ENCODE measurements at places on chromosomes 13 and 19.

DNA sequence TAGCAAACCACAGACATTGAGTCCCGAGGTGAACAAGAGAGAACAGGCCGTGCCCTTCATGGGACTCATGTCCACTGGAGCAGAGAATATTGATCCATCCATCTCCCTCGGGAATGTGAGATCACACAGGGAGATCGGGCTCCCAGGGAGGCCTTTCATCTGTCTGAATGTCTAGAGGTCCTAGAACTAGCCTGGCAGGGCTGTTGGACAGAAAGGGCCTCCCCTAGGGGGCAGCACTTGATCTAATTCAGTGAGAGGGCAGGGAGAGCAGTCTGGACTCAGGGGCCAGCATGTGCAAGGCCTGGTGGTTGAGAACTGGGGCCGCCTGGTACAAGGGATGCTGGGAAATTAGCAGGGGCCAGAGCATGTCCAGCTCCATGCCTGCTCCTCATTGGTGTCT is 4.3 kb downstream of the RUVBL2 start:
- peak; percentile 38 for DNase-seq
- peaks cover 31% of the 10 kb centered on the region for H3K4me1 ChIP-seq
- H3K27ac ChIP-seq: peak overlapping the region; percentile 24
- H3K27me3 ChIP-seq: no peaks in the 10 kb centered on the region
- no peak overlapping the region for H3K4me3 ChIP-seq

DNA sequence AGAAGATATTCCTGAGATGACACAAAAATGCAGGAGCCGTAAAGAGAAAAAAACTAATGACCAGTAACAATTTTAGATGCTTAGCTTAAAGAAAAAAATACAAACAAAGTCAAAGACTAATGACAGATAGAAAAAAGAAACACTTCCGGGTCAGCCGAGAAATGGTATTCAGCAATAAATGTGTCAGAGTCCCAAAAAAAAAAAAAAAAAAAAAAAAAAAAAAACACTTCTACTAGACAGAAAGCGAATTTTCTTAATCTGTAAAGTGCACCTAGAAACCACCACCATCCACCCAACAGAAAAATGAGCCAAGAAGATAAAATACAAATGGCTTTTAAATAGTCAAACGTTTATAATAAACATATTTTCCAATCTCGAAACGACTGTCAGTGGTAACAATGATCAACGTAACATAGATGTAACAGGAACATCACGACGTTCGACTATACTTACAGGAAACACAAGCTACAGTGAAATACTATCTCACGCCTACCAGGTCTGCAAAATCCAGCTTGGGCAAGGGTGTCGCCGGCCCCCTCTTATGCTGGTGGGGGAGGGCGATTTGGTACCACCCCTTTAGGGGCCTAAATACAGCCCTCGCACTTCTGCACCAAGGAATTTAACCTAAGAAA is 10.6 kb downstream of the ABHD17A start:
- peaks cover 13% of the 10 kb centered on the region for H3K36me3 ChIP-seq
- peak overlapping the region; percentile 98 for H3K4me3 ChIP-seq

DNA sequence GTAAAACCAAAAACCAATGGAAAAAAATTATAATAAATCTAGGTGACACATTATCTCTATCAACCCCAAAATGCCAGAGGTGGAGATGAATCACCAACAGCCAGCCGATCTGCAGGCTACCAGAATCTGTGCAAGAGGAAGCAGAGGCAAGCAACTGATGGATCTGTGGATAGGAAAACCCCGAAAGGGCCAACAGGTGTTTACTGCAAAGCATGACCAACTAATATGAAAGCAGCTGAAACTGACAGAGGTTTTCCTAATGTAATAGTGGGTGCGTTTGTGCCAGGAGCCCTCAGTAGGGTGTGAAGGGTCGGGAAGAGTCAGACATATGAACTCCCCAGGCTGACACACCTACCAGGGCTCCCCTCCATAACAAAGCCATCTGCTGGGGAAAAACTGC is 554.6 kb downstream of the RFC3 start:
- H3K36me3 ChIP-seq: no peaks in the 10 kb centered on the region
- no peak overlapping the region for H3K4me3 ChIP-seq
- no peaks in the 10 kb centered on the region for H3K27me3 ChIP-seq
- no peaks in the 10 kb centered on the region for H3K4me1 ChIP-seq
- no peak for DNase-seq

DNA sequence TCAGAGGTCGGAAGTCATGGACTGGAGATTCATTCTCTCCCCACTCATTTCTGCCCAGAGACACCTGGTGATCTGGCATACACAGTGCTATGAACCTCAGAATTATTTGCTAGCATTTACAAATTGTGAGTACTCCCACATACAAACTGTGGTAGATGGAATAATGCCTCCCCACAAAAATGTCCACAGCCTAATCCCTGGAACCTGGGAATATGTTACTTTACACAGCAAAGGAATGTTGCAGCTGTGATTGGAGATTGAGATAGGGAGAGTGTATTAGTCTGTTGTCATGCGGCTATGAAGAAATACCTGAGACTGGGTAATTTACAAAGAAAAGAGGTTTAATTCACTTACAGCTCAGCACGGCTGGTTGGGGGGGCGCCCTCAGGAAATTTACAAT is 3.1 kb upstream of the UQCRFS1 start:
- H3K36me3 ChIP-seq: peaks cover 14% of the 10 kb centered on the region
- H3K27me3 ChIP-seq: peaks cover 5% of the 10 kb centered on the region
- no peak overlapping the region for H3K27ac ChIP-seq
- peaks cover 20% of the 10 kb centered on the region for H3K4me1 ChIP-seq

- DNase-seq: no peak
- H3K27ac ChIP-seq: no peak overlapping the region
- H3K36me3 ChIP-seq: no peaks in the 10 kb centered on the region
- H3K4me3 ChIP-seq: no peak overlapping the region
- H3K4me1 ChIP-seq: no peaks in the 10 kb centered on the region
These were observed 43.5 kb upstream of the SERTM1 start for GRCh38 chr13:36630181-36630803.

- no peaks in the 10 kb centered on the region for H3K4me1 ChIP-seq
- no peak for DNase-seq
- H3K4me3 ChIP-seq: no peak overlapping the region
- peaks cover 20% of the 10 kb centered on the region for H3K27me3 ChIP-seq
- no peaks in the 10 kb centered on the region for H3K36me3 ChIP-seq
These were observed 18.9 kb upstream of the ONECUT3 start for GRCh38 chr19:1734321-1734966.

DNA sequence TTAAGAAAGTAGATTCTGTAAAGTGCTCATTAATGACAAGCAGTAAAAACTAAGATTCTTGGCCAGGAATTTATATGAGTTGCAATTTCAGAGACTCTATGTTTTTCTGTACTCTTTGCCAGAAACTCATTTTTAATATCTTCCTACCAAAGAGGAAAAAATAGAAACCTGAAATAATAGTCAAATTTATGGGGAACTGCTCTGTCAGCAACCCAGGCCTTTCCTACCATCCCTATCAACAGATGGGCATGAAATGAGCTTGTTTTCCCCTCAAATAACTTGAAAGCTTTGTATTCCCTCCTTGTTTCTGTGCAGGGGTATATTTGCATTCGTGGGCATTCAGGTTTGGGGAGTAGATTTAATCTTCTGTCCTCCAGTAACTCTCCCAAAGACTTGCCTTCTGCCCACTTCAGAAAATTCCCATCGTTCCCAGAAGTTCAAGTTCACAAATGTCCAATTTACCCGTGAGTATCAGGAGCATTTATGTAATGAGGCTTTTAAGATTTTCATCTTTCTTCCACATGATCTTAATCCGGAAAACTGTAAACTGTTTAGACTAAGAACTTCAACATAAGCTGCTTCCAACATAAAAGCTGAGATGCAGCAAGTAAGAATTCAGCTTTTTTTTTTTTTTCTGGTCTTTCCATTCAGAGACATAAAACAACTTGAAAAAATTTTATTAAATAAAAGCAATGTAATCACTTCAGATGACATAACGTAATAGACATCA is 363.1 kb downstream of the EFNB2 start:
- no peak overlapping the region for H3K27ac ChIP-seq
- no peaks in the 10 kb centered on the region for H3K27me3 ChIP-seq

GRCh38 chr13:53143757-53144339 is 115.2 kb downstream of the OLFM4 start:
- no peak overlapping the region for H3K4me3 ChIP-seq
- H3K27ac ChIP-seq: no peak overlapping the region
- H3K4me1 ChIP-seq: no peaks in the 10 kb centered on the region
- H3K27me3 ChIP-seq: no peaks in the 10 kb centered on the region

GRCh38 chr13:95480131-95480545 is 72.4 kb upstream of the CLDN10 start:
- peaks cover 6% of the 10 kb centered on the region for H3K27me3 ChIP-seq
- no peaks in the 10 kb centered on the region for H3K36me3 ChIP-seq
- peak overlapping the region; percentile 23 for H3K27ac ChIP-seq
- peaks cover 25% of the 10 kb centered on the region for H3K4me1 ChIP-seq
- peak overlapping the region; percentile 21 for H3K4me3 ChIP-seq

- H3K4me3 ChIP-seq: no peak overlapping the region
- no peaks in the 10 kb centered on the region for H3K4me1 ChIP-seq
- no peak overlapping the region for H3K27ac ChIP-seq
- H3K36me3 ChIP-seq: no peaks in the 10 kb centered on the region
- peaks cover 8% of the 10 kb centered on the region for H3K27me3 ChIP-seq
These were observed 223.7 kb downstream of the TBC1D4 start for GRCh38 chr13:75258159-75258782.

GRCh38 chr13:61246351-61246750 is 169.3 kb downstream of the PCDH20 start:
- no peak overlapping the region for H3K4me3 ChIP-seq
- no peak overlapping the region for H3K27ac ChIP-seq
- no peaks in the 10 kb centered on the region for H3K27me3 ChIP-seq

- H3K27me3 ChIP-seq: no peaks in the 10 kb centered on the region
- no peak for DNase-seq
- peaks cover 32% of the 10 kb centered on the region for H3K4me1 ChIP-seq
- no peak overlapping the region for H3K27ac ChIP-seq
- peaks cover 39% of the 10 kb centered on the region for H3K36me3 ChIP-seq
These were observed 9.9 kb downstream of the FBXL3 start for GRCh38 chr13:77016888-77017623.

DNA sequence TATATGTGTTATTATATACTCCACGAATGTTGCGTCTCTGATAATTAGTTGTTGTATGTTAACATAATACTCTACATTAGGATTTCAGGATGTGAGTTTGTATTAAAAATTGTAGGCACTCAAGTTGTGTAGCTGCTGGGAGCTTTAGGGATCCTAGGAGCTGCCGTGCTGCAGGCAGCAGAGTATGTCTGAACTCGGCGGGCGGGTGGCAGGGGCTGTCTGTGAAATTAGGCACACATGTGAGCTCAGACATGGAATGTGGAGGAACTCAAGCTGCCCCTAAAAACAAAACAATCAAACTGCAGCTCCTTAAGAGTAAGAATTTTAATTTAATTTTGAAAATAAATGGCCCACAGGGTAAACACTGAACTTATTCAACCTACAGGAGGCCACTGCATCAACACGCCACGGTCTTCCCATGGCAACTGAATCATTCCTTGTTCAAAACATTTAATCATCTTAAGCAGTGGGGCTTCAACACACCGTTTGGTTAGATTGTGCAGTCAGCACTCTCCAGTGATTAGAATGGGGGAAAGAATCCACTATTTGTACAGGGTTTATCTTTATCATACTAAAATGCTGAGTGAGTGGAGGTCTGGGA is 22.7 kb downstream of the SERTM1 start:
- H3K27me3 ChIP-seq: no peaks in the 10 kb centered on the region
- no peaks in the 10 kb centered on the region for H3K4me1 ChIP-seq
- H3K4me3 ChIP-seq: no peak overlapping the region

DNA sequence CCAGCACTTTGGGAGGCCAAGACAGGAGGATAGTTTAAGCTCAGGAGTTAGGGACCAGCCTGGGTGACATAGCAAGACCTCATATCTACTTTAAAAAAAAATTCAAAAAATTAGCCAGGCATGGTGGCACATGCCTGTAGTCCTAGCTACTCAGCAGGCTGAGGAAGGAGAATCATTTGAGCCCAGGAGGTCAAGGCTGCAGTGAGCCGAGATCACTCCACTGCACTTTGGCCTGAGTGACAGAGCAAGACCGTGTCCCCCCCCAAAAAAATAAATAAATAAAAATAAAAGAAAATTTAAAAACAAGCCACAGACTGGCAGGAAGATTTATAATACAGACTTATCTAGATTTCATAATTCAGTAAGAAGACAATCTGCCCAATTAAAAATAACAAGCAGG is 14.8 kb downstream of the PSPC1 start:
- DNase-seq: no peak
- no peaks in the 10 kb centered on the region for H3K27me3 ChIP-seq
- no peak overlapping the region for H3K4me3 ChIP-seq
- no peak overlapping the region for H3K27ac ChIP-seq
- H3K4me1 ChIP-seq: peaks cover 41% of the 10 kb centered on the region

DNA sequence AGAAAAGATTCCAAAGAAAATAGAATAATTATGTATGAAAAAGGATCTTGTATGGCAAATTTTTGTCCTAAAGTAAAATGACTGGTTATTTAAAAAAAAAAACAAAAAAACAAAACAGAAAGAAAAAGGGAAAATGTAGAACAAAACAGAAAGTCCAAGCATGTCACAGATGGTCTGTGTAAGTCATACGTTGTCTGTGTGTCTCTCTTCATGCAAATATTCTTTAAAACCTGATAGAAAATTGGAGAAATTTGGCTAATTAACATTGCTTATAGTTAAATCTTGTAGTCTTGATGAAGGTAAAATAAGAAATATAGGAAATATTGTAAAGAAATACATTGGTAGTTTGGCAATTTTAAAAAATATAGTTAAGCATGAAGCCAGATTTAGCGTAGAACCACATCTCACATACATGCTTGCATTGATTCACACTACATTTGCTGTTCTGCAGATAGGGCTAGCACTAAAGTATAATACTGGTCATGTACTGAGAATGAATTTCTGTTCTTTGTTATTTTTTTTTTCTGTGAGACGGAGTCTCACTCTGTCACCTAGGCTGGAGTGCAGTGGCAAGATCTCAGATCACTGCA is 58.4 kb downstream of the SPRYD7 start:
- no peak for DNase-seq
- H3K36me3 ChIP-seq: no peaks in the 10 kb centered on the region
- H3K4me3 ChIP-seq: no peak overlapping the region
- no peak overlapping the region for H3K27ac ChIP-seq
- H3K4me1 ChIP-seq: no peaks in the 10 kb centered on the region

DNA sequence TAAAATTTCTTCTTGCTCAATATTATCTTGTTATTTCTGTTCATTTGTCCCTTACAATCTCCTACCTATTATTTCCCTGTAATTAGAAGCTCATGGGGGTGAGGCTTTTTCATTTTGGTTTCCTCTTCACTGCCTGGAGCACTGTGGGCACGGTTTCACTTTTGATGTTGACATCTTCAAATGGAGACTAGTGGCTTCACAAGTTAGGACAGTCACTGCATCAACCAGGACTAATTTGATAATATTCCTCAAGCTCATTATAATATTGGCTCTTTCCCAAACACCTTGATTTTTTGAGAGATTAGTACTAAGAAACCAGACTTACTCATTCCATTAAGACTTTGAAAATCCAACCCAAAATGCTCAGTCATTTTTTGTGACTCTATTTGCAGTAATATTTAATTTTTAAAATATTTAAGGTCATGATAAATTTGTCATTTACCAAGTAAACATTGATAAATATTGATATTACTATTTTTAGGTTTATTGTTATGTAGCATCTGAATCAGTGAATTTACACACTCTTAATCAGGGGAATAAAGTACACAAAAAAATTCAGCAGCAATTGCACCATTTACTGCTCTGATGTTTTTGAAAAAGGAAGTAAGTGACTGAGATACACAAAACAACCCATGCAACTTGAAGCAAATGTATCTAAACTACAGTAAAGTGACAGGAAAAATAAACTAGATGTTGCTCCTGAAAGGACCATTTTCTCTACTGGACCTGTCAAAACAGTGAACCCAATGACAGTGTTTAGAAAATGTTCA is 28.8 kb upstream of the RCBTB2 start:
- H3K36me3 ChIP-seq: peaks cover 8% of the 10 kb centered on the region
- H3K27ac ChIP-seq: no peak overlapping the region
- peaks cover 69% of the 10 kb centered on the region for H3K27me3 ChIP-seq
- H3K4me3 ChIP-seq: no peak overlapping the region
